ENCODE measurements at places on chromosomes 12 and 14. TPM values are rescaled to one million over a fixed set of nuclear protein-coding genes. Genes with fewer than 3 reads are reported as not detected.
A peak's percentile ranks its signal among the peaks of the same experiment; 100 is the strongest.

- H3K4me1 ChIP-seq: peaks cover 8% of the 10 kb centered on the region
- H3K27me3 ChIP-seq: peaks cover 2% of the 10 kb centered on the region
- no peak overlapping the region for H3K4me3 ChIP-seq
- no peak overlapping the region for H3K27ac ChIP-seq
- H3K36me3 ChIP-seq: no peaks in the 10 kb centered on the region
- no peak for DNase-seq
These were observed 23.3 kb downstream of the CLEC1A start for GRCh38 chr12:10075451-10075850.

DNA sequence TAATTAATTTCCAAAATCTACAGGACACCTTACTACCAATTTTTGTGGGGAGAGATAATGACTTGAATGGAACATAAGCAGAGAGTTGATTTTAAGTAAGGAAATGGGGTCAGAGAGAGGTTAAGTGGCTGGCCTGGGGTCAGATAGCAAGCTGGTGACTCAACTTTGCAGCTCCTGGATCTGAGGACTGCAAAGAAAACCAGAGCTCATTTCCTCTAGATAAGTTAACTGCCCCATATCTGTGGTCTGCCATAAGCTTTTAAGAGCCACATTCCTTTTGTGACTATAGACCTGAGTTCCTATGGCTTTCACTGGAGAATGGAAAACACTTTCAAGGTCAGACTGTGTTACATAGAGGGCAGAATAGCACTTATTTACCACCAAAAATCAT, 201.2 kb upstream of the PRICKLE1 start:
- H3K27ac ChIP-seq: no peak overlapping the region
- DNase-seq: no peak
- no peaks in the 10 kb centered on the region for H3K36me3 ChIP-seq
- no peak overlapping the region for H3K4me3 ChIP-seq

DNA sequence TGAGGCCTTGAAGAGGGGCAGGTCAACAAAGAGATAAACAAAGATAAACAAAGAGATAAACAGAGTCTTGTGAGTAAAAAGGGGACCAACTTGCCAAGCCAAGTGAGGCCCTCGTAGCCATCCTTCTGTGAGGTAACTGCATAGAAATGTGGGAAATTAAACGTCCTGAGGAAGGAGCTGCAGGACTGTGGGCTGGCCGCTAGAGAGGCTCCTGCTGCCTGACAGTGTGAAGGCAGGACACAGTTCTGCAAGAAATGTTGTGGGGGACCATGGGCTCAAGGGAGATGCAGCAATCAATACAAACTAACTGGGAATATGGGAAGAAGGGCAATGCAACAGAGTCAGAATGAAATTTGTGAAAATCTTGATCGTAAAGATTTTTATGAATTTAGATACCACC, 91.9 kb downstream of the SLC8A3 start:
- no peaks in the 10 kb centered on the region for H3K27me3 ChIP-seq
- no peak overlapping the region for H3K4me3 ChIP-seq
- H3K27ac ChIP-seq: no peak overlapping the region

DNA sequence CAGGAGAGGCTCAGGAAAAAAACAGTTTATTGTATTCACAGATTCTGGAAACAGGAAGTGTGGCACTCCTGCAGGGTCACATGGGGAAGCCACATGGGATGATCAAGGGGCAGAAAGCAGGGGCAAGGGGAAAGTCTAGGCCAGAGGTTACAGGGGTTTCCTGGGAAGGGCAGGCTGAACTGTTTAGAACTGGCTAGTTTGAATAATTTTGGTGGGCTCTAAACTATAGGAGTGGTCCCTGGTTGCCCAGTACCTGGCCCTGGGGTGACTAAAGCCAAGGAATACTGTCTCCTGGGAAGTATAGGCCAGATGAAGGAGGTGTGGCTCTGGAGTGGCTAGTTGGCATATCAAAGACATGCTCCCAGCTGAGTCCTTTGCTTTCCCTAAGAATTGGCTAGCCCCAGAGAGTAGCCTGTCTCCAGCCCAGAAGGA, 169.2 kb downstream of the SLC41A2 start:
- no peaks in the 10 kb centered on the region for H3K36me3 ChIP-seq
- no peak overlapping the region for H3K4me3 ChIP-seq
- no peaks in the 10 kb centered on the region for H3K27me3 ChIP-seq

GRCh38 chr14:48125654-48126053, 450.2 kb upstream of the MDGA2 start:
- H3K36me3 ChIP-seq: no peaks in the 10 kb centered on the region
- H3K4me3 ChIP-seq: no peak overlapping the region
- DNase-seq: peak; percentile 60

GRCh38 chr14:76509311-76509710, 133.4 kb downstream of the ESRRB start:
- no peak overlapping the region for H3K4me3 ChIP-seq
- no peak for DNase-seq
- no peak overlapping the region for H3K27ac ChIP-seq
- peaks cover 3% of the 10 kb centered on the region for H3K4me1 ChIP-seq
- no peaks in the 10 kb centered on the region for H3K36me3 ChIP-seq

DNA sequence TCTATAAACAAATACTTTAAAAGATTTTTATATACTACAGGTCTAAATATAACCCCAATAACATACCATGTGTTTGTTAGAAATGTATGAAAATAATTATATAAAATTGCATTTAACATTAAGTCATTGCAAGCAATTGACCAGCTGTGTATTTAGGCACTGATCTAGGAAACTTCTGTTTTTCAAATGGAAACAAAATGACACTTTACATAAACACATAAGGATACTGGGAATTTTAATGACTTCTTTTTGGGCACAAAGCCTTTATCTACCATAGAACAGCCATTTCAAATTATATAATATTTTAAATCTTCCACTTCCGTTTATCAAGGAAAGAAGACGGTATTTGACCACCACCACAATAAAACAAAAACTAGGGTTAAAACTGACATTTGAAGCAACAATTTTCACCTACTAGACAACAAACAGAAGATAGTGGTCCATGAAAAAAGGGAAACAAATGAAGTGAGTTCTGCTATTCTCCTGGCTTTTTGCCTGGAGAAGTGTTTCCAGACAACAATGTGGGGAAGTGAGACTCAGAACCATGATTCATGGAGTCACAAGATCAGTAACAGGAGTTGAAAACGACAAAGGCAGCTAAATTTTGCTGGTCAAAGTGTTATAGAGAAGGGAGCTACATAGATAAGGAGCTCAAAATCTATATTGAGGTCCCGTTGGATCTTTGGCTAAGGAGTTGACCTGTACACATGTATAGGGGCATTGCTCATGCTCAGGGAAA, 475.1 kb downstream of the TRHDE start:
- no peak for DNase-seq
- no peaks in the 10 kb centered on the region for H3K4me1 ChIP-seq
- H3K36me3 ChIP-seq: peaks cover 6% of the 10 kb centered on the region
- H3K4me3 ChIP-seq: no peak overlapping the region

- no peak overlapping the region for H3K27ac ChIP-seq
- no peaks in the 10 kb centered on the region for H3K36me3 ChIP-seq
- no peak overlapping the region for H3K4me3 ChIP-seq
- no peaks in the 10 kb centered on the region for H3K4me1 ChIP-seq
- peaks cover 2% of the 10 kb centered on the region for H3K27me3 ChIP-seq
These were observed 396.2 kb downstream of the PAWR start for GRCh38 chr12:79294590-79294989.

GRCh38 chr14:100575266-100575995, 11.8 kb downstream of the BEGAIN start:
- no peak overlapping the region for H3K27ac ChIP-seq
- peaks cover 5% of the 10 kb centered on the region for H3K27me3 ChIP-seq
- peaks cover 7% of the 10 kb centered on the region for H3K4me1 ChIP-seq
- H3K4me3 ChIP-seq: no peak overlapping the region
- peak; percentile 6 for DNase-seq
- no peaks in the 10 kb centered on the region for H3K36me3 ChIP-seq

DNA sequence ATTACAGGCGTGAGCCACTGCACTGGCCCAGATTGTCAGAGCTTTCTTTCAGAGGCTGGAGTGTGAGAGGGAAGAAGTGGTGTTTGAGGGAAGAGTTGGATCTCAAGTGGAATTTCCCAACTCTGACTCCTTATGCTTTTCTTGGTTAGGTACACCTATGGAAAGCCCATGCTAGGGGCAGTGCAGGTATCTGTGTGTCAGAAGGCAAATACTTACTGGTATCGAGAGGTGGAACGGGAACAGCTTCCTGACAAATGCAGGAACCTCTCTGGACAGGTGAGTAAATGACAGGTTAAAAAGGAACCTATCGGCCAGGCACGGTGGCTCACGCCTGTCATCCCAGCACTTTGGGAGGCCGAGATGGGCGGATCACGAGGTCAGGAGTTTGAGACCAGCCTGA, 14.9 kb downstream of the A2ML1 start:
- no peak overlapping the region for H3K4me3 ChIP-seq
- H3K27me3 ChIP-seq: peaks cover 2% of the 10 kb centered on the region
- H3K4me1 ChIP-seq: no peaks in the 10 kb centered on the region

DNA sequence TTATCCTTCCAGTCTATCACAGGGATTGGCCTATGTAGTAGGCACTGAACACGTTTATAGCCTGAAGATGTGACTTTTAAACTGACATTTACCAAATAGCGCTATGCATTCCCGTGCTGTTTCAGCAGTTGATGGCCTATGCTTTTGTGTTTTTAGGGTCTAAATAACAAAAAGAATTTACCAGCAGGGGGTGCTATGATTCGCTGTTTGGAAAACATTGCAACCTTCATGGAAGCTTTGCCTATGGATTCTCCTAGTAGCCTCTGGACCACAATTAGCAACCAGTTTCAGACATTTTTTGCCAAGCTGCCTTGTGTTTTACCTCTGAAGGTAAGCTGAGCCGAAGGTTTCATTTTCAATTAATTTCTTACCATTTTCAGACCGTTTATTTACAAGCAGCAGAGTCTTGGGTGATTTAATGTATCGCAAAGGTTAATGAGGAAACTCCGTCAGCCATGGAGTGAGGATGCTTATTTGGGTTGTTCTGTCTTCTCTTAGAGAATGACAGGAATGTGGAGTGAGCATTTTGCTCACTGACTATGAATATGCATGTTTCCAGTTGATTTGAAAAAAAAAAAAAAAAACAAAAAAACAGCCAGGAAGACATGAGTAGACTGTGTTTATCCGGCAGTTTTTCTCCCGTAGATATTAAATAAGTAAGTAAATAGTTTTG, 133.1 kb downstream of the PRIMA1 start:
- H3K27me3 ChIP-seq: no peaks in the 10 kb centered on the region
- H3K27ac ChIP-seq: no peak overlapping the region
- H3K36me3 ChIP-seq: no peaks in the 10 kb centered on the region
- DNase-seq: no peak
- no peak overlapping the region for H3K4me3 ChIP-seq

DNA sequence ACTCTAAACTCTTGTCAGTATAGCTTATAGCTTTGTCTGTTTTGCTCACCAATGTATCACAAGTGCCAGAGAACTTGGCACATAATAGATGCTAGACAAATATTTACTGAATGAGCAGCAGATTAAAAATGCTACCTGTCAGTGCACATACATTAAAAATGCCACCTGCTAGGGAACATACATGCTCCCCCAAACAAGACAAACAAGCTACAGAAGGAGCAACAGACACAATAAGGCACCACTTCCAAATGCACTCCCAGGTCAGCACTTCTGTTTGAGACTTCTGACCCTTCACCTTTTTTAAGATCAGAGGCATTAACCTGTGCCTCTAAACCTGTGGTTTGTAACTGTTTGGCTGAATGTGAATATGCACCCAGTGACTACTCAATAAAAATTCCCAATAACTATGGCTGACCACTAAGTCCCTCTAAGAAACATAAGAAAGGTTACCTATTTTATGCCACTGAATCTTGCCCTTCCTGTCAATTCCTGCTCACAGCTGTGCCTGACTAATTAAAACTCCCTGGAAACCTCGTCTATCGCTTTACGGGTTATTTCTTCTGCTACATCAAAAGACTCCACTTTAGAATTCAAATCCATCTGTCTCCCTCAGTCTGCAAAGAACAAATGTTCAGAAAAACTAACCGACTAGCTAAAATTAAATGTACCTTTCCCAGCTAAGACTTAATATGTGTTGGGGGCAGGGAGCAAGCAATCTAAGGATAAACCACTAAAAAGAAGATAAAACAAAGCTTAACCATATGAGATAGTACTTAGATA, 41.0 kb downstream of the HECTD4 start:
- no peaks in the 10 kb centered on the region for H3K36me3 ChIP-seq
- peaks cover 25% of the 10 kb centered on the region for H3K4me1 ChIP-seq
- peak overlapping the region; percentile 69 for H3K4me3 ChIP-seq
- H3K27me3 ChIP-seq: peaks cover 4% of the 10 kb centered on the region

- no peaks in the 10 kb centered on the region for H3K36me3 ChIP-seq
- no peak for DNase-seq
- no peak overlapping the region for H3K4me3 ChIP-seq
- no peak overlapping the region for H3K27ac ChIP-seq
- no peaks in the 10 kb centered on the region for H3K27me3 ChIP-seq
- peaks cover 2% of the 10 kb centered on the region for H3K4me1 ChIP-seq
These were observed 630.0 kb upstream of the TBX3 start for GRCh38 chr12:115313929-115314328.

GRCh38 chr14:69635981-69636639, 24.7 kb downstream of the SUSD6 start:
- peak overlapping the region; percentile 75 for H3K4me3 ChIP-seq
- H3K27me3 ChIP-seq: peaks cover 24% of the 10 kb centered on the region
- no peak for DNase-seq

DNA sequence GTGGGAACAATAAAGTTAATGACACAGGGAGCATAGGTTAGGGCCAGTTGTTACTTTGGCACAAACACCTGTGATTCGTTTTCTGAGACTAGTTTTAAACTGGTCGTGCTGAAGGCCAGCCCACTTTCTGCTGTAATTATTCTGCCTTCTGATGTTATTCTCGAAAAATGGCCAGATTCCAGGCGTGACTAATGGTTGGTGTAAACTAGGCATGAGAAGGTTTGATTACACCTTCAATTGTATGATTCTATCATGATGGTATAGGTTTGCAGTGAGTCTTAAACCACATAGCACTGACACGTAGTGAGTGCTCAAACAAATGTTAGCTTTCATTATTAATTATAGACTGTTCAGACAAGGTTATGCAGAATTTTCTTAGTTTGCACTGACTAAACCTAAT, 39.0 kb downstream of the CKB start:
- H3K27me3 ChIP-seq: peaks cover 2% of the 10 kb centered on the region
- H3K4me3 ChIP-seq: no peak overlapping the region
- H3K4me1 ChIP-seq: no peaks in the 10 kb centered on the region
- no peak for DNase-seq
- no peaks in the 10 kb centered on the region for H3K36me3 ChIP-seq

DNA sequence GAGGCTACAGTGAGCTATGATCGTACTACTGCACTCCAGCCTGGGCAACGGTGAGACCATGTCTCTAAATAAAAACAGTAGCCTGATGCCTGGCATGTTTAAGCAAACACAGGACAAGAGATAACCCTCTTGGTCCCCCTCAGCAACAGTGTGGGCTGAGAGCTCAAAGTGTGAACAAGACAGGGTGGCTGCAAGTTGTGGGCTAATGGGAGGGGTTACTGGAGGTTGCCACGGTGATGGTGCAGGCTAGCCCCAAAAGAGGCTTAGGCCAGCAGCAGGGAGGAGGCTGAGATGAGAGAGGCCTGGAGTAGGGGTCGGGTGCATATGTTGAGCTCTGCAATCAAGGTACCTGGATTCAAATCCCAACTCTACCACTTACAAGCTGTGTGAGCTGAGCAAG, 3.4 kb upstream of the LGMN start:
- peaks cover 10% of the 10 kb centered on the region for H3K4me1 ChIP-seq
- no peak overlapping the region for H3K4me3 ChIP-seq
- no peak overlapping the region for H3K27ac ChIP-seq
- H3K36me3 ChIP-seq: peaks cover 3% of the 10 kb centered on the region
- no peak for DNase-seq
- H3K27me3 ChIP-seq: peaks cover 1% of the 10 kb centered on the region

The CHGA gene
- 663 TPM for total RNA-seq

The PPM1H gene
- 6.3 TPM for total RNA-seq
